ENCODE measurements at places on chromosomes 7 and 10.

DNA sequence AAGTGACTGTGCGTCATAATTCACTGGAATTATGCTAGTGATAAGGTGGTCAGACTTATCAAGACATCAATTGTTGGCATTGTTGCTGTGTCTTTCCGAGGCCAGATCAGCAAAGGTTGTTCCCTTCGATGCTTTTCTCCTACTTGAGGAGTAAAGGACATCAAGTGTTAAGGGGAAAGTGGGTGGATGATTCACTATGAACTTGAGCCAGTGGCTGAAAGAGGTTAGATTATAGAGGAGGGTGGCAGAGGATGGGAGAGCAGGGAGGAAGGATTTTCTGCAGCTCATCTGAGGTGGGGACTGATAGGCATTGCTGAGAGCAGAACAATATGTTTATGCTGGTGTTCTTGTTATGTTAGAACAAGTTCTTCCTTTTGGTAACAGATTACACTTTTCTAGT is 131.4 kb upstream of the AGR3 start:
- no peak for DNase-seq

DNA sequence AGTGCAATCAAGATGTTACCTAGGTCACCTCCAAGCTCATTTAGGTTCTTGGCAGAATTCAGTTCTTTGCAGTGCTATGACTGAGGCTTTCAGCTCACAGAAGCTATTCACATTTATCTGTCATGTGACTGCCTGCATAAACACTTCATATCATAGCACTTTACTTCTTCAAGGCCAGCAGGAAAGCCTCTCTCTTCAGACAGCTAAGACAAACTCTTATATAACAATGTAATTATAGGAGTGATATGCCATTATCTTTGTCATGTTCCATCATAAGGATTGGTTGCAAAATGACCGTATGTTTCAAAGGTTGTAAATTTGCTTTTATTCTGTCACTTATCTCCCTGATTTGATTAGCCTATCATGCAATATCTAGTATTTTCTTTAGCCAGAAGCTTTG is 78.8 kb upstream of the TMEM196 start:
- DNase-seq: no peak

GRCh38 chr7:98771519-98771918 is 98.3 kb downstream of the TMEM130 start:
- DNase-seq: no peak

- no peak for DNase-seq
Measured at GRCh38 chr10:29621161-29621560, 13.6 kb downstream of the SVIL start.

GRCh38 chr7:26447116-26447515 is 155.5 kb downstream of the SNX10 start:
- no peak for DNase-seq

DNA sequence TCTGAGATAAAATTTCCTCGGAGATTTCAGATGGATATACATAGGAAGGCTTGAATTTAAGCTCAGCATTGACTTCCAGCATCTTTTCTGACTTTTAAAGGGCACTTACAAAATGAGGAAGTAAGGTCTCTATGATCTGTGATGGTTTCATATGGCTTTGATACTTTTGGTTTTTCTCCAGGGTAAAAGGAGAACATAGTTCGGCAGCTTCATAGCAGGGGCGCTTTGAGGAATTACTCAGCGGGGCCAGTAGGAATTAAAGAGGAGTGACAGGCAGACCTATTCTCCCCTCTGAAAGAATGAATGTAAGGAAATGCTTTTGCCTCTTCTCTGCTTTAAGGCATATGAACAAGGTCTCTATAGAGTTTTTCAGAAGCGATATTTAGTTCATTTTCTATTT is 80.0 kb upstream of the PCDH15 start:
- no peak for DNase-seq

GRCh38 chr7:30422922-30423321 is 55.7 kb downstream of the NOD1 start:
- DNase-seq: no peak

- DNase-seq: no peak
Measured at GRCh38 chr7:81769891-81770727, at the start of gene HGF. TSS of gene HGF (minus strand) at chr7:81770047. CDS start at chr7:81769971, 76 bp downstream.

- no peak for DNase-seq
Measured at GRCh38 chr10:77926566-77927401, at the start of gene DLG5. TSS of gene DLG5 (minus strand) at chr10:77926755. CDS start at chr10:77926520, 235 bp downstream.

DNA sequence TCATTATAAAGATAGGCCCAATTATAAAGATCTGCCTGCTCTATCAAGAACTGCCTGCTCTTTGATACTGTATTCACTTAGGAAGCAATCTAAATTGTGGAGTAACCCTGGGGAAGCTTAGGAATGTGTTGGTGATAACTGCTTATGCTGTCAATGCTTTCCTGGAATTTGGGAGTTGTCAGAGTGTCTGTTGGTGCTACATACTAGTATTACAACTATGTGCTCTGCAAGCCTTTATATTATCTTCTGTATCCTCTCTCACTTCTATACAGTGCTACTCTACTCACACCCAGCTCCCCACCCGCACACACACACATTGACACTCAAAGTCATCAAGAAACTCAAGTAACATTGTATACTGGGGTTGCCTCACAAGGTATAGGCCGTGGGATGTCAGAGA is 6.1 kb downstream of the ZNF277 start:
- DNase-seq: no peak

DNA sequence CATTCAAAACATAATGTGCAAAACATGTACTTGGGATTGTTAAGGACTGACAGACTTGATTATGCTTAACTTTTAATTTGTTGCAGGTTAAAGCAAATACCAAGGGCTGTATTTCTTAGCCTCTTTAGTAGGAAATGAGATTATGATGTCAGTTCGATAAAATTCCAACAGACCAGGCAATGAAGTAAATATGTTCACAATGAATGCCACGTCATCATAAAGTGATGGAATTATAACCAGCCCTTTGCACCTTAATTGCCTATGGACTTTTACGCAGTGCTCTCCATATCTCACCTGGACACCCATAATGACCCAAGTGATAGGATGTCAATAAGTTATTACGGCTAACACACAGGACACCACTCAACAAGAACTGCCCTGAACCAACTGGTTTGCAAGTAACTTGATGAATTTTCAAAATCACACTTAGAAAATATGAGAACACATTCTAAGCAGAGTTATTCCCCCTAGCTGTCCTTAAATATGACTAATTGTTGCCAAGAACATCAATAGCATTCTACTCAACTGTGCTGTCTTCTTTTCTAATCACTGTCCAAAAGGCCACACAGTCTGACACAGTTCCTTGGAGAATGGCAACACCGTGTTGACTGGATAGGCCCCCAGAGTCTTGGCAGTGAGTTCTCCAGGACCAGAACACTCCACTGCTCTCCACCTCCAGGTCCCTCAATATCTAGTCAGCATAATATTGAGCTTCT is 115.0 kb downstream of the CHCHD3 start:
- no peak for DNase-seq

DNA sequence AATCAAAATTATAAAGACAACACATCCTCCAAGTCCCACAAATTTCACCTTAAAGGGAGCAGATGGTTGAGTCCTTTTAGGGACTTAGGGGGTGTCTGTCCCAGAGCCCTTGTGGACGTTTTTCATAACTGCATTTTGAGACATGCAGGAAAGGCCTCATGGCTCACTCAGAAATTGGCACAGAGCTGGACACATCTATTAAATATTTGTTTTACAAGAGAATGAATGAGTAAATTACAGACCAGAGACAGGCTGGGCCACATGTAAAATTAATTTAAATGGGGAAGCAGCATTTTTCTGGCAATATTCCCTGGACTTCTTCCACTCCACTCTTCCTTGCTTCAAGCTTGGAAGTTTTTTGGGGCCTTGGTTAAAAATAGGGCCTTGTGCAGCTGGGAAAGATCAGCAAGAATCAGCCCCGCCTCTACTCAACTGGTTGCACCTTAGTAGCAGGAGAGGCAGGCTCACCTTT is 20.0 kb downstream of the LAMB1 start:
- DNase-seq: no peak

- DNase-seq: no peak
Measured at GRCh38 chr7:3497796-3498195, 196.7 kb downstream of the SDK1 start.

DNA sequence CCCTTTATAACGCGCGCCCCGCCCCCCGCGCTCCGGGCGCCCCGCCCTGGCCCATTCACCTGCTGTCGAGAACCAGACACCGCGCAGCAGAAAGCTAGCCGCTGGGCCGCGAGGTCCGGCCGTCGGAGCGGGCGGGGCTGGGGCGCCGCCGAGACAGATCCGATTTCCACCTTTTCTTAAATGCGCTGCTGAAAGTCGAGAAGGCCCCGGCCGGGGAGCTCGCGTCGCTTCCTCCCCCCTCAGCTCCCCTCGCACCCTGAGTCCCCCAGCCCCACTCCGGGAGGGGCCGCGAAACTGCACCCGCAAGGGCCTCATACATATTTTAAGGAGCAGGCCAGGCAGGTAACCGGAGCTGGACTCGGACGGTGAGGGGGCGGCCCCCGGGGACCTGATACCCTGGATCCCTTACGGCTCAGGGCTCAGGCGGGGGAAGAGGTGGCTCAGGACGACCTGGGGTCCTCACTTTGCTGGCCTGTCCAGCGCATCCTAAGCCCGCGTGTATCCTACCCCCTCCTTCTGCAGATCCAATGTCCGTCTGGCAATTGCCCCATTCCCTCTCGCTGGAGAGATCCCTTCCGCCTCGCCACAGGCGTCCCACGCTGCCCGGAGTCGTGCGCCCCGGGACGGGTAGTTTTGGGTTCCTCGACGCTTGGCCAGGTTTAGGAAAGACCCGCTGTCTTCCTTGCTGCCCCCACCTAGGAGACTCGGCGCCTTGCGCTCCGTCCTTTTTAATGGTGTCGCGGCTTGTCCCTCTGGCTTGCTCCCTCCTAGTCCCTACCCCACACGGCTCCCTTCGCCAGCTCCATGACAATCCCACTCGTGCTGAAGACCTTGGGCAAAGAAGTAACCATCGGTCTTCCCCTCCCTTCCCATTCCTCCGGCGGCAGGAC is 170.6 kb downstream of the UBE2H start:
- DNase-seq: no peak

GRCh38 chr7:121016966-121017365 is 28.5 kb downstream of the CPED1 start:
- DNase-seq: no peak

DNA sequence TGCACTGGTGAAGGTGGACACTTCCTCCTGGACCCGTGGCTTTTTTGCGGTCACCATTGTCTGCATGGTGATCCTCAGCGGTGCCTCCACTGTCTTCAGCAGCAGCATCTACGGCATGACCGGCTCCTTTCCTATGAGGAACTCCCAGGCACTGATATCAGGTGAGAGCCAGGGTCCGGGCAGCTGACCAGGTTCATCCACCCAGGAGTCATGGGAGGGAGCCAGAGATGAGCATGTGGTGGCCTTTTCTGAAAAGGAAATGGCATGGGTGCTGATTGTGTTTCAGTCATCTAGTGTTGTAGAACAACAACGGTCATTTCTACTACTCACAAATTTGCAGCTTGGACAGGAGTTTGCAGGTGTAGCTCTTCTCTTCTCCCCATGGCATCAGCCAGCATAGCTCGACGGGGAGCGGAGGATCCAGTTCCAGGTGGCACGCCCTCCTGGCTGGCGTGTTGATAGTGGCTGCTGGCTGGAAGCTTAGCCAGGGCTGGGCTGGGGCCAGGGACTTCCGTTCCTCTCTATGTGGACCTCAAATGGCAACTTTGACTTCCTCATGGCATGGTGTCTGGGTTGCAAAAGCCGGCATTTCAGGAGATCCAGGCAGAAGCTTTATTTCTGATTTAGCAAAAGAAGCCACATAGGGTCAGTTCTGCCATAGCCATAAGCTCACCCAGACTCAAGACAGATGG is 32.7 kb downstream of the SLC29A3 start:
- no peak for DNase-seq

DNA sequence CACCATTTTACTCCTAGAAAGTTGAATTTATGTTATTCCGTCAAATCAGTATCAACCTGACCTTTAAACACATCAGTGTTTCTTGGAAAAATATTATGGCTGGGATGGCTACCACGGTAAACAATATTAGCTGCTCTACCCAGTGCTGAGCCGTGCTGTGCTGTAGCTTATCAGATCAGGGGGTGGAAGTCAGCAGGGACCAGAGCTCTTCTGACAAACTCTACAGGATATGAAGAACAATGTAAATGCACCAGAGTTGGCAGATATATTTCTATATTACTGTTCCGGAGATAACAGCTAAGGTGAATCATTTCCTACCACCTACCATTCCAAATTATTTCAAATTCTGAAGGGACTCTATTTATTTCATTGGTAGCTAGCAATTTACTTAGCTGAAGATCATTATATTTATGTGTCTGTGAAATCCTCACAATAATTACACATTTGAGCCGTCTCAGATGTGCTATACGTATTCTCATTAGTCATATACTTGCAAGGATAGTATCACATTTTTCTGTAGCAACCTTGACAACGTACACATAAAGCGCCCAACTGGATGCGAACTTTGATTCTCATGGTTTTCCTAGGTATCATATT is 76.5 kb downstream of the TEX36 start:
- no peak for DNase-seq

GRCh38 chr10:62862447-62862846 is 46.3 kb upstream of the EGR2 start:
- no peak for DNase-seq

DNA sequence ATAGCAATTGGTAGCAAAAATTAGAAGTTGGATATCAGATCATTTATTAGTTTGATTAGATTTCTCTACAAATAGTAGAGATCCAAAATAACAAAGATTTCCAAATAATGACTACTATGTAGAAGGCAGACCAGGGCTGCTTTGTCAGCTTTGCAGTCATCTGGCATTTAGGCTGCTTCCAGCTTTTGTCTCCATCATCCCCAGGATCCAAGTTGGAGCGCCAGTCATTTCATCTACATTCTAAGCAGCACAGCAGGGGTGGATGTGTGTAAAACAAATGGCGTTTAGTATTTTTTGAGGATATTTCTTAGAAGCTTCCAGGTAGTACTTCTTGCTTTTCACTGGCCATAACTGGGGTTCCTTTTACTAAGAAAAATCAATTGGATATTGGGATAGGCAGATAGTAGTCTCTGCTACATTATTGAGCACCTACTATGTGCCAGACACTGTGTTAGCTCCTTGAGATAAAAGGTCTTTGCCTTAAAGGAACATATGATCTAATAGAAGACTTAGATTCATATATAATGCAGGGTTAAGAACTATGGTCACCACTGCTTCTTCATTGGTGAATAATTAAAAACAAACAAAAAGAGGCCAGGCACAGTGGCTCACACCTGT is 41.5 kb downstream of the TPST1 start:
- no peak for DNase-seq

DNA sequence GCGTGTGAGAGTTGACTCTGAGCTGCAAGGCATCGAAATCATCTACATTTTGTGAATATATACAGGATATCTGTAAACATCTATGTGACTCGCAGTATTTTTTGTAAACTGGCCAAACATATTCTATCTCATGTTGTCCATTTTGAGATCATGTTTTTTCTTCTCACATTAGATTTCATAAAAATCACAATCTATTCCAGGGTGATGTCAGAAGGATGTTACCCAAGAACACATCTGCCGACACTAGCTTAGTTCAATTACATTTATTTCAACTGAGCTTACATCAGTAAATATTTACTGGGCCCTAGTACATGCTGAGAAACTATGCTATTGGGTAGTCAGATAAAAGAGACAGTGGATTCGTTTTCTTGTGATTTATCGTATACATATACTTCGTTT is 2.5 kb upstream of the BUB3 start:
- no peak for DNase-seq
